ENCODE measurements at places on chromosomes 7 and 10.
A peak's percentile ranks its signal among the peaks of the same experiment; 100 is the strongest.

DNA sequence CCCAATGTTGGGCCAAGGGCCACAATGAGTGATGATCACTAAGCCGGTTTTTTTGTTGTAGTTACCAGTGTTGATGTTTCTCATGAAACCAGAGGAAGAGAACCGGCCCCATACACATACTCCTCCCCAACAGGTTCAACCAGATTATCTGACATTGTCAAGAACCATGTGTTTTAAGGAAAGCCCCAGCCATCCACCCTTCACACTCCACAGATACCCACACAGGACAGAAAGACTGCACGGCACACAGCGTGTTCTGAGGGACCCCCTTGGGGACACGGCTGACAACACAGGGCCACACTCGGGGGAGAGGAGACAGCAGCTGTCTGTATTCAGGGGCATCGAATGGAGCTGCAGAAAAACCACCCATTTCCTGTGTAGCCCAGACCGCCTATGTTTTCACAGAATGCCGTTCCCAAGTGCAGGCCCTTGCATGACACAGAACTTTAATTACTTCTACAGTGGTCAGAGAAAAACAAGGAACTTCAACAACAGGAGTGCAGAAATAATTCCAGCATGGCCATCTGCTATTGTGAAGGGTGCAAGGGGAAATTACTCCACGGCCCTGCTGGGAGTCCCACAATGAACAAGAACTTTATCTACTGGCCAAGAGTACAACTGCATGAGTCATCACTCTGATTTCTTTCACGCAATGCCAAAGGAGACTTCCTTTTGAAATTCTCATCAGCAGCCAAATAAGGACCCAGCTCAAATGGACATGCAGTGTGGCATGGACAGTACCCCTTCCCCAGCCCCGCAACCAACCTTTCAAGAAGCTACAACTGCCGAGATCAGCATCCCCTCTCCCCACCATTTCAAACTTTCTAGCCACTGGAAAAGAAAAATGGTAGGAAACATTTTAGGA, 2.3 kb downstream of the KLF6 start:
- DNase-seq = peak; percentile 69

DNA sequence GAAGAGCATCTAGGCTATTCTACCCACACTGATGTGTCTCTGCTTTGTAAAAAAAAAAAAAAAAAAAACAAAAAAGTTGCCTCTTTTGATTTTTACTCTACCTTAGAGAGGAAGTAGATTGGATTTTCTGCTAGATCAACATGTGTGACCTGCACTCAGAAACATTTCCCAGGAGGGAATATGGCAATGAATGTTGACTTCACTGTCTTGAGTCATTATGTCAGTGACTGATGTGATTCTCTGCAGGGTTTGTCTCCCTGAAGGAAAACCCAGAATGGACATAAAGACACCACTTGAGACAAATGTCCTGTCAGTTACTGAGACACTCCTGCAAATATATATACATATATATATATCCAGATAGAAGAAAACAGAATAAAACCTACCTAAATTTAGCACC, 370.3 kb downstream of the BMPER start:
- DNase-seq = no peak

DNA sequence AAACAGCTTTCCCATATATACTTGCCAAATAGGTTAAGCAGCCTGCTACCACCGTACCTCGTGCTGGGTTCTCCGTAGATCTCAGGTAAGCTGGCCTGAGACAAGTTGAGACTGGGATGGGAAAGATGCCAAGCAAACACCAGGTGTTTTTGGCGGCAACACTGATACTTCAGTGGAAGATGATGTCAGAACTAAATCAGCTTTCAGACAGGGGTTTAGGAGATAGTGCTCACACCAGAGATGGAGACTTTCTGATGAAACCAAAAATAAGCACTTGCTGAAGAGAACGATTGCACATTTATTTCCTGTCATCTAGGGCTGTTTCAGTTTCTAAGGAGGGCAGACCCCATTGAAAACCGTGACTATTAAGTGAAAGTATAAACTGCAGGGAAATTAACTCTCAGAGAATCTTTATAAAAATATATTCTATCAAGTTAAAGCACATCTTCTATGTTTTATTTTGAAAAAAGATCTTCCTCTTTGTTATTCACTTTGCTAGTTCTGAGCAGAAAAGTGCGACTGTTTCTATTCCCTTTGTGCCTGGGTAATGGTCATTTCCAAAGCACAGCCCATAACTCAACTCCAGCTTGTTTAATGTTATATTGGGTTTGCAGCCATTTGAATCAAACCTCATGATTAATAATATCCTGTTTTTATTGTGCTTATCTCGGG, 149.9 kb downstream of the CPED1 start:
- DNase-seq = peak; percentile 88

GRCh38 chr10:48729941-48730457, 45.3 kb downstream of the WDFY4 start:
- no peak for DNase-seq

GRCh38 chr7:76211216-76211615, 9.5 kb downstream of the SRRM3 start:
- no peak for DNase-seq

All from NAMALWA (cell line).